ENCODE measurements at places on chromosomes 12 and 14. TPM values are rescaled to one million over a fixed set of nuclear protein-coding genes. Genes with fewer than 3 reads are reported as not detected.

DNA sequence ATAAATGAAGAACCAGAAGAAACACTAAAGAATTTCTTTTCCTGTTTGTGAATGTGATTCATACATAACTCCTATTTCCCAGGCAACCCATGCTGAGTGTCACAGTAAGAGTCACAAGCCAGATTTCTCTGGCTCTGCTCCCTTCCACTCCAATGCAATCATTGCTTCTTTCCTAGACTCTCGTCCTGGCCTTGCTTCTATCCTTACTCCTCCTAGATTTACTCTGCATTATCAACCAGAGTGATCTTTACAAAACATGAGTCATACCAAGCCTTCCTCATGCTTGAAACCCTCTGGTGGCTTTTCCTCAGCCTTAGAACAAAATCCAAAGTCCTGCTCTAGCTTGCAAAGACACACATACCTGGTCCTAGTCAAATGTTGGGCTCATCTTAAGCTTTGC, 13.3 kb downstream of the IL22 start:
- DNase-seq, result no peak

The SNRPF gene
- 36.9 TPM for total RNA-seq

The CLEC14A gene
- not detected for total RNA-seq

The OR4K13 gene
- not detected for total RNA-seq

The MORN3 gene
- 0.99 TPM for total RNA-seq

- DNase-seq, result no peak
Measured at GRCh38 chr12:69649529-69649928, 38.8 kb upstream of the LRRC10 start.

- no peak for DNase-seq
Measured at GRCh38 chr12:76967181-76967885, 88.5 kb upstream of the CSRP2 start.

DNA sequence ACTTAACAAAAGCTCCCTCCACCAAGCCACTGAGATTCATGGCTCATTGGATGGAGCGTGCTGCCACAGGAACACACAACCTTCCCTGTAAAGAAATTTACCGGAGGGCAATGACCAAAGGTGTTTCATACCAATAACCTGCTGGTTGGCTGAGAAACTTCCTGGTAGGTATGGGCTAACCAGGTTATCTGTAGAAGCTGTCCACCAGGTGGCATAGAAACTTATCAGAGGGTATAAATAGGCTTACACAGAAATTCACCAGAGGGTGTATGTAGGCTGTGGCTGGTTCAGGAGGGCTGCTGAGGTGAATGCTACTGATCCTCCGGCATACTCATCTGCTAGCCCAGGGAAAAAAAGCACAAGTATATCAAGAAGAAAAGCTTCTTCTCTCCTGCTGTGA, 27.1 kb upstream of the MTERF2 start:
- DNase-seq, result no peak

The PLEKHG7 gene
- not detected for total RNA-seq

DNA sequence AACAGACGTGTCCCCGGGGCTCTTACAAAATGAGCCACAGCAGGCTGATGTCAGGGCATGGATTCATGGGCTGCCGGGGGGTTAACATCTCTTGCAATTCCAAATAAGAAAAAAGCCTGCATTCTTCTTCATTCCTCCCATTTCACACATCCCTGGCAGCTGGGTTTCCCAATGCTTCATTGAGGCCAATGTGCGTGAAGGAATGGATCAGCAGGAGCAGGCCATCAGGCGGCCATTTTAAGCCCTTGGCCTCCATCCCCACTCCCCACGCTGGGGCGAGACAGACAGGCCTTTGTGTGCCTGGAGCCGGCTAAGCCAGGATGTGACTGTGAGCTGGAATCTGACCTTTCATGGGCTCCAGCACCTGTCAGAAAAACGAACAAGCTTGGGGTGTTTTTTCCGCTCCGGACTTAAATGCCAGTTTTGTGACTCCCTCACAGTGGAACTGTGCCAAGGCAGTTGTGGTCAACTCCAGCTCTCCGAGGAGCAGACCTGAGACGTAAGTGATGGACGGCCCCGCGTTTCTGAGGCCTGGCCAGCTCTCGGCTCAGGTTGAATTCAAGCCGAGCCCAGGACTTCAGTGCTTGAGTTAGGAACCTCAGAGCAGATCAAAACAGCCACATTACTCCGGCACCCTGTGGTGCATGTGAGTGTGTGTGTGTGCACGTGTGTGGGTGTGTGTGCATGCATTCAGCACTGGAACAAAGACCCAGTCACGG, 133.1 kb downstream of the TMEM30B start:
- no peak for DNase-seq

GRCh38 chr14:104351849-104352492, 213.6 kb downstream of the KIF26A start:
- DNase-seq, result no peak

The PTPN21 gene
- 34.0 TPM for total RNA-seq

GRCh38 chr14:66514213-66514612, 6.3 kb downstream of the GPHN start:
- no peak for DNase-seq

DNA sequence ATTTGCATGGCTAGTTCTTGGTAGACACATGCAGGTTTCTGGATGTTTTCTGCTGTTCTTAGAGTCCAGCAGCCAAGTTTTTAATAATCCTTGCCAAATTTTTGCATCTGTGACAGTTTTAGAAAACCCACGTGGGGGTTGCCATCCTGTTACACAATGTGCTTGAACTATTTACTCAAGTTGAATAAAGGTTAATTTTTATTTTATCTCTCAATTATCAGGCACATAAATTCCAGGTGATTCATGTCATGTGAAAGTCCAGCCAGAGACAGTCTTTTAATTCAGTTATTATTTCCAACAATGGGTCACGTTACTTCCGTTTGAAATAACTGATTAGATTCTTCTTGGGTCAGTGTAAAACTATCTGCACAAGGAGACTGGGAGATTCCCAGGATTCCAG, 15.7 kb downstream of the MYRFL start:
- DNase-seq, result no peak

GRCh38 chr12:70255311-70255710, 12.1 kb downstream of the CNOT2 start:
- no peak for DNase-seq

- no peak for DNase-seq
Measured at GRCh38 chr12:3116106-3116844, 39.1 kb downstream of the TSPAN9 start.

Measured in mesothelial cell of epicardium (in vitro differentiated cells).